ENCODE measurements at places on chromosomes 2 and 18.

DNA sequence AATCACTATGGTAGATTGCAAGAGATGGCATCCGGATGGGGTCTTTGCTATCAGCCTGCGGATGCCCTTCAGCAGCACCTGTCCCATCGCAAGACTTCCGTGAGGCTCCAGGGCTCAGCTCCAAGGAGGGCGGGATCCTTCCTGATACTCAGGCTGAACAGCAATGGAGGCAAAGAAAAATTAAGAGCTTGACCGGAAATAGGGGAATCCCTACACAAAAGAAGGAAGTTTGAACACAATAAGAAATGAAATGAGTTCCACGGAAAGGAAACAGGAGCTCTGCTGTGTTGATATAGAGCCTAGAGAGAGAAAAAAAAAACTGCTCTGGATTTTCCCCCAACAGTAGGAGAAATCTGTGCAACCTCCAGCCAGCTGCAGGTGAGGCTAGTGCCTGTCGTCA, 91.9 kb downstream of the ARL4C start:
- no peak for DNase-seq

DNA sequence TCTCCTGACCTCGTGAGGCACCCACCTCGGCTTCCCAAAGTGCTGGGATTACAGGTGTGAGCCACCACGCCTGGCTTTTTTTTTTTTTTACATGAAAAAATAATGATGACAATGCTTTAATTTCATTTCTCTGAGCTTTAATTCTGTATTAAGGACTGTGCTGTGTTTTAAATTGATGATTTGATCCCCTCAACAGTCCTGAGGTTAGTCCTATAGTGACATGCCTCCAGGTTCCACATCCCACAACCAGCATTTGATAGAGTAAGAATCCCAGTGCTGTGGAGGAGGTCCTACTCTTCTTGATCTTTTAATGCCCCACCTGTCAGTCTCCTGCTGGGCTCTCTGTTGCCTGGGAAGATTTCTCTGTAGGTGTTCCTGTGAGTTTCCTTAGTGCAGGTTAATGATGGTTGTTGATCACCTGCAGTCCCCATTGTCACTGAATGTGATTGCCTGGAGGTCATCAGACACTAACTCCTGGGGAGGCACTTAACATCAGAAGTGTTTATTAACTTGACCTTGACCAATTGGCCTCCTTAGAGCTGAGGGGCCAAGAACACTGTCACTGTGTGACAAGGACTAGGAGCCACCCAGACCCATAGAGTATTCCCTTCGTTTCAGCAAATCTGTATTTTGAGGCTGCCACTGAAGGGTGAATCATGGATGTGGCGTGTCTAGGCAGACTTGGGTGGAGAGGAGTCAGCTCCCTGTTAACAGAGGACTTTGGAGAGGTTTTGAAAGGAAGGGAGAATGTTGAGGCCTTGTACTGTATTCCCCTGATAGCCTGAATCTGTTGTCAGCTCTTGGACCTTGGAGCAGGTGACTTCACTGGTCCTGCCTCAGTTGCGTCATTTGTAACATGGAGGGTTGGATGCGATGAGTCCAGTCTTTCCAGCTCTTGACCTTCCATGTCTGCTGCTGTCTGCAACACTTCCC, 11.5 kb downstream of the ASAP2 start:
- no peak for DNase-seq

DNA sequence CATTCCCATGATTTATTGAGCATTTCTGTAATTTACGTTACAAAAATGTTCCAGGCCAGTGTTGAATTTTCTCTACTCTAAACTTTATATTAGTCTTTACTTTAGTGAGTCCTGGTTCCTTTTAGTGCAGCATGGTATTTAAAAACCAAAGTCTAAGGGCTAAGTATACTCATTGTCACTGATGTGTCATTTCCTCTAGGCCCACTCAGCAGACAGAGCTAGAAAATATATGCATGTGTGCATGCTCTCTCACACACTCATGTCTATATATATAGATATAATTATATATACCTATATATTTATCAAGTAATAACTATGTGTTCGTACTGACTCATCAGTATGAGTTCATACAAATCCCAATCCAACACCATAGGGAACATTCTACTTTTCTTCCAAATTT, 132.5 kb upstream of the SLC8A1 start:
- DNase-seq: no peak

DNA sequence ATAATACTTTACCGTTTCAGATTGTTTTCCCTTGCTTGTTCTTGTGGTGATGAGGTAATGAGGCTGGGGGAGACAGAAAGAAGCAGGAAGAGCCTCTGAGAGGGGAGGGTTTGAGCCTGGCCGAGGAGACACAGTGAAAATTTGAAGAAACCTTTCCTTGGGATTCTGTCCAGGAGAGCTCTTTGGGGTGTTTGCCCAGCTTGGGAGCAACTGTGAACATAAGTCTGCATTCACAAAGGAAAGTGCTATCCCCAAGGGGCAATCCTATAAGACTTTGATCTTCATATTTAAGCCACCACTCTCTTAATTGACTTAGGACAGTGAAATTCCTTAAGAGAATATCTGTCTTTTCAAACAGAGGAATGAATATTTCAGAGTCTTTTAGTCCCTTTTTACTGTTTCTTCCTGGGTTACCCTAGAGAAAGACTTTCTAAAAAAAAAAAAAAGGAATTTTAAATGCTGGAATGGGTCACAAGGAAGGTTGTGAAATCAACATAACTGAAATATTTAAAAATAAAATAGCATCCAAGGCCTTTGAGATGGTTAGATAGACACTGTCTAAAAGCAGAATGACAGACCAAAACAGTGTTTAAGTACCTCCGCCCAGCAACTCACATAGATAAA, 52.5 kb upstream of the STAM2 start:
- DNase-seq: no peak

GRCh38 chr2:95287336-95287735, 9.8 kb upstream of the KCNIP3 start:
- DNase-seq: no peak

GRCh38 chr2:60556576-60557485, 3.4 kb upstream of the BCL11A start:
- DNase-seq: no peak

DNA sequence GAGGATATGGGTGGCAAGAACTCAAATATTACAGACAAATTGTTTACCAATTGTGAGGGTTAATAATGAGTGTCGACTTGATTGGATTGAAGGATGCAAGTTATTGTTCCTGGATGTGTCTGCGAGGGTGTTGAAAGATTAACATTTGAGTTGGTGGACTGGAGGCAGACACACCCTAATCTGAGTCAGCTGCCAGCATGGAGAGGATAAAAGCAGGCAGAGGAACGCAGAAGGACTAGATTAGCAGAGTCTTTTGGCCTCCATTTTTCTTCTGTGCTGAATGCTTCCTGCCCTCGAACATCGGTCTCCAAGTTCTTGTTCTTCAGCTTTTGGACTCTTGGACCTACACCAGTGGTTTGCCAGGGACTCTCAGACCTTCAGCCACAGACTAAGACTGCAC, 1503.7 kb downstream of the LRP1B start:
- no peak for DNase-seq

GRCh38 chr18:76383636-76384035, 111.4 kb downstream of the ZNF516 start:
- no peak for DNase-seq

DNA sequence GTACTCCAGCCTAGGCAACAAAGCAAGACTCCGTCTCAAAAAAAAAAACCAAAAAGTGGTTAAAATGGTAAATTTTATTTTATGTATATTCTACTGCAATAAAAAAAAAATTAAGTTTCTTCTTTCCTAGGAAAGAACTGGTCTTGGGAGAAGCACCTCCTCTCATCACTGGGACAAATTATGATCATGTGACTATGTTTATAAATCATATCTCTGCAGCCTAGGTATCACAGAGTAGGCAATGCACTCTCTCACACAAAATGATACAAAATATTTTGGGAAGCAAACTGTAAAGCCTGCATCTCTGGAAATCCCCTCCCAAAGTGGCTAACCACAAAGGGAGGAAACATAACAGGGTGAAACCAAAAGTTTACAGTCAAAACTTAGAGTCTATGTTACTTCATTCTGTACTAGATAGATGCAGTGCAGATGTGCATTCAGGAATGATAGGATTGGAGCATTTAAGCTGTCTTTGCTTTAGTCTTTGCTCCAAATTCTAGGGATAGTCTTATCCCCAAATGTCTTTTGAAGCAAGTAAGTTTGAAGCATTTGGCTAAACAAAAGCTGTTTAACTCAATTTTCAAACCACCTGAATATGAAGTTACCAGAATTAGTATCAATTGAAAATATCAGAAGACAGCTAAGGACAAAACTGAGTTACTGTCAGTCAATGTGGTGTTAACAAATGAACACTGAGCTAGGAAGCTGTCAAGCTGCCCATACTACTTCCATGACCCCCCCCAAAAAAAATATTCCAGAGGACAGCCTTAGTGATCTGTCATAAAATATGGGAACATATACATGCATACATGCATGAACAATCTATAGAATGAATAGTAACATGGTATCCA, 21.1 kb upstream of the MALT1 start:
- no peak for DNase-seq

DNA sequence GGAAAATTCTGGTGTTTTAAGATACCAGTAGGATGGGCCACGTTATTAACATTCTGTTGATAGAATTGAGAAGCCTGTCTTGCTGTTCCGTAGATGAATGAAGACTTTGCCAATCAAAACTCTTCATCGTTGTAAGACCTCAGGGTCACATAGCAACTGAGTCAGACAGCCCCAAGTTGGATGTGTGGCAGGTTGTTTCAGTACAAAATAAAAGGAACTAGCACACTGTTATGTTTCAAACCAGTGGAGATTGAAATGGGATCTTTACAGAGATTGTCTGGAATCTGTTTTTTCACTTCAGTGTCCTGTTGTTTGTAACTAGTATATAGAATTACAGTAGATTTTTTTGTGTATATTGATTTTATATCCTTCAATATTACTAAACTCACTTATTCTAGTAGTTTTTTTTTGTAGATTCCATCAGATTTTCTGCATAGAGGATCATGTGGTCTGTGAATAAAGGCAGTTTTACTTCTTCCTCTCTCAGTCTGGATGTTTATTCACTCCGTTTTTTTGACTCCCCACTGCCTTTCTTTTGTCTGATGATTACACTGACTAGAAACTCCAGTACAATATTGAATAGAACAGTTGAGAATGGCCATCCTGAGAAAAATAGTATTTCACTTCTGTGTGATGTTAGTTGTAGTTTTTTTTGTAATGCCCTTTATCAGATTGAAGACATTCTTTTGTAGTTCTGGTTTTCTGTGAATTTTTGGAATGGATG, 22.7 kb downstream of the EPC2 start:
- DNase-seq: no peak

DNA sequence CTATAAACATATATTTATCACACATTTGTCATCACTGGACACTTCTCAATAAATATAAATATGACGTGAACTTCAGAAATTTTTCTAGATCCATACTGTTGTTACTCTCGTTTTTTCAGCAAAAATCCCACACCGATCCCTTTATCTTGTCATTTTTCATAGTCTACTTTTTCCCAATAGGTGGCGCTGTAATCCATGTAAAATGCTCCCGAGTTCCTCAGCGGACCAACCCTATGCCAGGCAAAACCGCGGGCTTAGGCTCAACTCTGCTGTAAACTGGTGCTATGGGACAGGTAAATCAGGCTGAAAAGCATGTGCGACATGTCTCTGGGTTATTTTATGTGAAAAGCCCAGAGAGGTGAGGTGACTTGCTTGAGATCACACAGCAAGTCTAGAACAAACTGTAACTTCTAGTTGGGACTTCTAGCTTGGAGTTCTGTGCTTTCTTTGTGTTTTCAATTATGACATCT, 104.0 kb downstream of the COBLL1 start:
- DNase-seq: no peak

- no peak for DNase-seq
These were observed 6.1 kb downstream of the LBH start for GRCh38 chr2:30237239-30237965.

DNA sequence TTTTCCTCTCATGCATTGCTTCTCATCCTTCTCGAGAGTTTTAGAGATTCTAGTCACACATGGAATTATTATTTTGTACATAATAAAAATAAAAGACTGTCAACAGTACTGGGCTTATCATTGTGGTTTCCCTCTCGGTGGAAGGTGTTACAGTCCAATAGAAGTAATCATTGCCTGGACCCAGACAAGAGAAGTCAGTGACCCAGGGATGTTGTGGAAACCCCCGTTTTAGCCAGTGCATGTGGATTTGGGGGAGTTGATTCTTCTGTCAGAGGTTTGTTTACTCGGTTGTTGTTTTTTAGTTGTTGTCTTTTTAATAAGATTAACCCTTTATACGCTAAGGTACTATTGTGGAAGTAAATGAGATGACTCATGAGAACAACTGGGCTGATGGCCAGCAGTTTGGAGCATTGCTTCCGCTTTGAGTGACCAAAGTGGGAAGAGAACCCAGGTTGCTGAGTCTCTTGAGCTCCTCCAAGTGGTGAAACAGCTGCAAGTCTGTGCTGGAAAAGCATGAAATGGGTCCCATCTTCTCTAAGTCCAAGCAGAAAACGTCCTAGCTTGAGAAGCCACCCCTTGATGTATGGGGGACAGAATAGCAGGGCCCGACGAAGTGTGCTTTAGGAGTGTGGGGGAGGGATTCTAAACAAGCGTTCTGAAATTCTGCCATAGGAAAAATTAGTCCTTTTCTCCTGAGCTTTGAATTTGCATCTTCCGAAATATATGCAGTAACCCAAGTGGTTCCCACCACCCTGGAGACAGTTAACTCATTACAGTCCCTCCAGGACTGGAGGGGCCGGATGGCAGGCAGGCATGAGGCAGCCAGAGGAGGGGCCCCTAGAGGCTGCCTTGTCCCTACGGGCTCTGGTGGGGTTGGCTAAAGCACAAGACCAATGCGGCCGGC, 61.8 kb upstream of the GPR45 start:
- no peak for DNase-seq

DNA sequence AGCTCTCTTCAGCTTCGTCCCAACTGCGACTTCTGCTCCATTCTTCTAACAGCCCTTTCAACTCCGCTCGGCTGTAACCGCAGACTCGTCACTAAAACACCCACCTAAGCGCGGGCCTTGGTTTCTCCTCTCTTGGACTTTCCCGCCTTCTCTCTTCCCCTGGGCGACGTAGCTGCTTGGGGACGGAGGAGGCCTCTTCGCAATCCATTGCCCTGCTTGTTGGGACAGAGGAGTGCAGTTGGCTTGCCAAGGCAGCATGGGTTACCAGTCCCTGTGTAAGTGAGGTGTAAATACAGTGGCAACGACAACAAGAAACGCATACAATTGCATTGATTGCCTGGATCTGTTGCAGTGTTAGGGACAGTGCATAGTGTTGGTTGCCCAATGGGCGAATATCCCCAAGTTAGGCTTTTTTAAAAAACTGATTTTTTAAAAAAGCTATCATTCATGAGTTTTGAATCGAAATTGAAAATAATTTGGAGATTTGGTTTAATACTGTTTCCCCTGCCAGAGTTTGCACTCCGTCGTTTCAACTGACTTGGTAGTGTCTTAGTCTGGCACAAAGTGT, 484 bp upstream of the DARS1 start:
- peak; percentile 58 for DNase-seq

- no peak for DNase-seq
These were observed 23.4 kb downstream of the PAPOLG start for GRCh38 chr2:60779426-60779825.

DNA sequence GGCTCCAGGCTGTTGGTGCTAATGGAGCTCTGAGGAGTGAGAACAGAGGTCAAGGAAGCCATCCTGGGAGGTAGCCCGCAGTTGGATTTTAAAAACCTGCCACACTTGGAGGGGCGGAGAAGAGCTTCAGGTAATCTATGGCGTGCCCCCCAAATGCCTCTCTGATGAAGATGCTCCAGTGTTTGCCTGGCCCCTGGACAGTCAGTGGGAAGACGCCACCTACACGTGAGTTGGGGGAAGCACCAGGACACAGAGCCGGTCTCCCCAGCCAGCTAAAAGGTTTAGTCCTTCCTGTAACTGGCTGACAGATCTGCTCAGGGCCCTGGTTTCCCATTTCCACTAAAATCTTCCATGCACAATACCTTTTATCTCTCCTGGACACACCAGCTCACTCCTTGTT, 225.0 kb downstream of the TTC32 start:
- DNase-seq: no peak
